ENCODE measurements at places on chromosomes 1 and 21.
A peak's percentile ranks its signal among the peaks of the same experiment; 100 is the strongest.

DNA sequence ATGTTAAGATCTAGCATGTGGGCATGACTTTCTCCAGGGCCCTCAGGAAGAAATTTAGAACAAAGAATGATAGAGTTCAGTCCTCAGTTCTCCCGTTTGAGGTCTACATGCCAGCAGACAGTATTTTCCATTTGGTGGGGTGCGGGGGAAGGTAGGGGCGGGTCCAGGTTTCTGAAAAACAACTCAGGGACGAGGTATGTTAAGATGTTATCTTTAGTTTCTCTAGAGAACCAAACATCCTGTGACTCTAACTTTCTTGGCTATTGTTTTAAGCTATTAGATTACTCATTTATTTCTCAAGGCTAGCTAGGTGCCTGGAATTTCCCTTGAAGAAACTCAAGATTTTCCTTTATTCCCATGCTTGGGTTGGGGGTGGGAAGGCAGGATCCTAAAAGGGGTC, 42.3 kb upstream of the SYT14 start:
- no peak for DNase-seq

DNA sequence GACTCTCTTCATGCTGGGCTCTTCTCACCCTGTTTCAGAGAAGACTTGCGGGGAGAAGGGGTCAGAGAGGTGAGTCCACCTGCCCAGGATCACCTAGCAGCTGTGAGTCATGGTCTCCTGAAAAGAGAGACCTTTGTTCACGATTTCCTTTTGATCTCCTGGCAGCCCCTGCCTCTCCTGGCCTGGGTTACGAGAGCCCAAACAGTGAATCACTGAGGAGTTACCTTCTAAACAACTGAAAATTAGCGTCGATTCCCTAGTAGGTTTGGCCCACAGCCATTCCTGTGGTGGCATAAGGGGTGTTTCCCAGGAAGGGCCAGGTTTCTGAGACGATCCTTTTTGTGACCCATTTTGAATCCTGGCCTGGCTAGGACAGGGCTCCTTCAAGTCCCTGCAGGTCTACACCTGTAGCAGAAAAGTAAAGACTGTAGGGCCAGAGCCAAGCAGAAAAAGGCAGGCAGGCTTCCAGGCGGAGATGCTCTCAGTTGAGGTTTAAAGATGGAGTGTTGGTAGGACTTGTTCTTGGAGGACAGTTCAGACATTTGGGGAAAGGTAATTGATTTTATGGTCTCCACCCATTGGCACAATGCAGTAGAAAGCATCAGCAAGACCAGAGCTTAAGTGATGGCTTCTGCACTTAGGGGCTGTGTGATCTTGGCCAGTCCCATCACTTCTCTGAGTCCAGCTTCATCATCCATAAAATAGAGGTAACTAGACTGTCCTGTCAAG, 2.1 kb upstream of the PLA2G2E start:
- DNase-seq, result no peak

- no peak for DNase-seq
Measured at GRCh38 chr21:25572861-25573310, 34.4 kb downstream of the MRPL39 start.

- DNase-seq, result no peak
Measured at GRCh38 chr1:91278754-91279153, 125.9 kb downstream of the HFM1 start.

DNA sequence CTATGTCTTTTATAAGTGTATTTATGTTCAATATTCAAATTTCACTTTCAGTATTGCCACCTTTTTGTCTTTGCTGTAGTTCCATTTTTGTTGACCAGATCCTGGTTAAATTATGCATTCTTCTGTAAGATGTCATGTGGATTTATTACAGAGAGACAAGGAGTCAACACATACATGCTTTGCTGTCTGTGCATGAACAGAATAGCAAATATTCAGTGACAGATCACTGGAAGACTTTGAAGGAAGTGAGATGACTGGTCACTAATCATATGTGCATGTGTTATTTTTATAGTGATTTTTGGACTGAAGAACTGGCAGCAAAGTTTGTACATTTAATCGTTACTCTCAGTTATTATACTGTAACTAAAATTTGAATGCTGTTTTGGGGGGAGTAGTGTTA, 117.2 kb downstream of the PLPPR5 start:
- no peak for DNase-seq

DNA sequence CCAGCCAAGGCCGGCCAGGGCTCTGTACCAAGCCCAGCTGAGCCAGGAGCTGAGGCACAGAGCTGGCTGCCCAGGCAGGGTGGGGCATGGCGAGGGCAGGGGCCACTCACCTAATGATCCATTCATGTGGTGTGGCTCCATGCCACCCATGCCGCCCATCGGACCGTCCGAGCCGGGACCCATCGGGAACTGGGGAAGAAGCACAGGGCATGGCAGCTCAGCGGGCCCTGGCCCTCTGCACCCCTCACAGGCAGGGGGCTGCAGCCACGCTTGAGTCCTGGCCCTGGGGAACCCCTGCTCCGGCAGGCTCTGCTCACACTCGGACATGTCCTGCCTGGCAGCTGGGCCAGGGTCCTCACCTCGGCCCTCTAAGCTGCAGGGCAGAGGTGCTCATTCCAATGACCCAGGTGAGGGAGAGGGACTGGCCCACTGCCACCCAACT, 28.7 kb downstream of the MRPL37 start:
- DNase-seq, result no peak

- no peak for DNase-seq
Measured at GRCh38 chr1:159008744-159009188, 941 bp upstream of the IFI16 start.

GRCh38 chr21:27648560-27648959, 681.7 kb upstream of the ADAMTS5 start:
- no peak for DNase-seq

DNA sequence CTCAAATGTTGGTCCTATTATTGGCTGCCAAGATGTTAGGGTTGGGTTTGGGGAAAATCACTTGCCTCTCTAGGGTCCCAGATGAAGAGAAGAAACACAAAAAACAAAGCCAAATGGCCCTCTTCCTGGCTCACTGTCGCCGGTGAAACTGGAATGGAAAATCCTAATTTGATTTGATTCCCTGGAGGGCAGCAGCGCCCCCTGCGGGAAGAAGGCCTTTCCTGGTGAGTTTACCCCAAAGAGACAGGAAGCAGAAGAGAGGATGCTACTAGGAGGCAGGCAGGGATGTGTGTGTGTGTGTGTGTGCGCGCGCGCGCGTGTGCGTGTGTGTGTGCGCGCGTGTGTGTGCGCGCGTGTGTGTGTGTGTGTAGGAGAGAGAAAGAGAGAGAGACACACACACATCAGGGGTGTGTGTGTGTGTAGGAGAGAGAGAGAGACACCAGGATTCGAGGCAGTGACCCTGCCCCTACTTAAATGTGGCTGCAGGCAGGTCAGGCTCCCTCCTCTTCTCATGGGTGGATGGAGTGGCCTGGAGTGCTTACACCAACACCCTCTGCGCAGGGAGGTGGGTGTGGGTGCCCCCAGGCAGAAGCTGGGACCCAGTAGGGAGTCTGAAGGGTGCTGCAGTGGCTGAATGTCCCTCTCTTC, 3.1 kb upstream of the SELENON start:
- DNase-seq, result peak; percentile 47

GRCh38 chr1:18970762-18971161, 14.3 kb upstream of the IFFO2 start:
- DNase-seq, result no peak

- DNase-seq, result no peak
Measured at GRCh38 chr1:114466334-114467014, 44.5 kb downstream of the TRIM33 start.

DNA sequence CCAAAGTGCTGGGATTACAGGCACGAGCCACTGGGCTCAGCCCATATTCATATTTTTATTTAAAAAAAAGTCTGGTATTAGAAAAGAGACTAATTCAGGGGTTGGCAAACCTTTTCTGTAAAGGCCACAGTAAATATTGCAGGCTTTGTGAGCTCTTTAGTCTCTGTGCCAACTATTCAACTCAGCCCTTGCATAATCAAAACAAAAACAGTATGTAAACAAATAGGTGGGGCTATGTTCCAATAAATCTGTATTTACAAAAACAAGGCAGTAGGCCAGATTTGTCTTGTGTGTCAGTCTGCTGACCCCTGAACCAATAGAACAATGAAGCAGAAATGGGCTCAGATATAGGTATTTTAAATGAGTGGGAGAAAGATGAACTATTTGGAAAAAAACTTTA, 49.3 kb downstream of the CDC42BPA start:
- DNase-seq, result no peak

DNA sequence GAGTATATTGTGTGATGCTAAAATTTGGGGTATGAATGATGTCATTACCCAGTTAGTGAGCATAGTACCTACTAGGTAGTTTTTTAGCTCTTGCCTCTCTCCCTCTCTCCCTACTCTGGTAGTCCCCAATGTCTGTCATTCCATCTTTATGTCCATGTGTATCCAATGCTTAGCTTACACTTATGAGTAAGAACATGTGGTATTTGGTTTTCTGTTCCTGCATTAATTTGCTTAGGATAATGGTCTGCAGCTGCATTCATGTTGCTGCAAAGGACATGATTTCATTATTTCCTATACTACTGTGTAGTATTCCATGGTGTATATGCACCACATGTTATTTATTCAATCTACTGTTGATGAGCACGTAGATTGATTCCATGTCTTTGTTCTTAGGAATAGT, 54.4 kb upstream of the NEGR1 start:
- no peak for DNase-seq

- DNase-seq, result no peak
Measured at GRCh38 chr1:168079761-168080160, 57.0 kb downstream of the GPR161 start.

GRCh38 chr21:33205476-33205875, 24.3 kb upstream of the IFNAR2 start:
- no peak for DNase-seq

- DNase-seq, result no peak
Measured at GRCh38 chr1:168697356-168698126, 31.5 kb downstream of the DPT start.

- no peak for DNase-seq
Measured at GRCh38 chr21:26146681-26147080, 23.9 kb downstream of the APP start.

Measured in activated CD8-positive, alpha-beta memory T cell treated with anti-CD3 and anti-CD28 coated beads for 48 hours (primary cell).